ENCODE measurements at places on chromosomes 6 and 20.

GRCh38 chr6:46220352-46221221 lies 49.8 kb upstream of the ENPP5 start:
- DNase-seq = no peak

DNA sequence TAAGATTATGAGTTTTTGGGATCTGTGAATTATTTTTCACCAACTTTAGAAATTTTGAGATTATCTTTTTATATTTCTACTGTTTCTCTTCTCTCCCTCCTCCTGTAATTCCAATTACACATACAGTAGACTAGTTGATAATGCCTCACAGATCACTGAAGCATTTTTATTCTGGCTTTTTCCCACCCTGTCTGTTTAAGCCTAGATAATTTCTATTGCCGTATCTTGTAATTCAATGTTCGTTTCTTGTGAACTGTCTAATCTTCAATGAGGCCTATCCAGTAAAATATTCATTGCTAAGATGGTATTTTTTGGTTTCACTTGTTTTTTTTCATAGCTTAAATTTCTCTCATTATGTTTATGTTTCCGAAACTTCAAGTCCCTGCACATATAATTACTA lies 12.0 kb downstream of the MDN1 start:
- no peak for DNase-seq

- no peak for DNase-seq
Measured at GRCh38 chr6:100479179-100480035, 14.7 kb upstream of the SIM1 start.

DNA sequence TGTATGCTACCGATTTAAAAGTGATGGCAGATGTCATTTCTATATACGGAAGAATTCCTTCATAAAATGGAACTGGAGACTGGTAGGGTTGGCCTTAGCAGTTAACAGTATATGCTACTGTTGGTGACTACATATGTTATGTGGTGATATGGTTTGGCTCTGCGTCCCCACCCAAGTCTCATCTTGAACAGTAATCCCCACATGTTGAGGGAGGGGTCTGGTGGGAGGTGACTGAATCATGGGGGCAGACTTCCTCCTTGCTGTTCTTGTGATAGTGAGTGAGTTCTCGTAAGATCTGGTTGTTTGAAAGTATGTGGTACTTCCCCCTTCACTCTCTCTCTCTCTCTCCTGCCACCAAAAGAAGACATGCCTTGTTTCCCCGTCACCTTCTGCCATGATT lies 29.6 kb downstream of the RGS17 start:
- DNase-seq = no peak

DNA sequence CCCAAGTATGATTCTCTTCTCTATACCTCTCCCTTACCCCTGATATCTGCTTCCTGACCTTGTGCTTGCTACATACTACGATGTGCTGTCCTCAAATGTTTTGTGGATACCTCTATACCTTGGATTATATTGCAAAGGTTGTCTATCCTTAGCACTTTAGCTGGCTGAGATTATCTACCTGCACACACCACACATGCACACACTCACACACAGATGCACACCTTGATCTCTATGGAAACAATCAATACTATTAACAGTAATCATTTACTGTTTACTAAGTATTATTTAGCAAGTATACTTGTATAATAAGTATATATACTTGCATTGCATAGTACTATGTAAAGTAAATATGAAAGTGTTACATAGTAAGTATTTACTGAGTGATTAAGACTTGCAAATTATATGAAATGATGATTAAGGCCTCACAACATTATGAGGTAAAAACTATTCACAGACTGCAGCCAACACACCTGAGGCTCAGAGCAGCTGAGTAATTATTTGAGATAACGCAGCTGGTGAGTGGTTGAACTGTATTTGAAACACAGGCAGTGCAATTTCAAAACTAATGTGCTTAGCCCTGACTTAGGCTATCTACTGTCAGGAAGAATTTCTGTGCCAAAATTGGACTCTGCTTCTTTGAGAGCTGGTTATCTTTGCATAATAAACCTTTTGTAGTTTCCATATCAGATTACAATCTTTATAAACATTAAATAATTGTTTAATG lies 699.9 kb downstream of the FRK start:
- DNase-seq = no peak

GRCh38 chr6:122389704-122390372 lies 9.6 kb upstream of the HSF2 start:
- no peak for DNase-seq

GRCh38 chr20:13424174-13424833 lies 203.2 kb downstream of the ISM1 start:
- DNase-seq = no peak

- no peak for DNase-seq
Measured at GRCh38 chr6:53069427-53069826, 4.2 kb downstream of the FBXO9 start.

- no peak for DNase-seq
Measured at GRCh38 chr6:259901-260508, 32.3 kb upstream of the DUSP22 start.

DNA sequence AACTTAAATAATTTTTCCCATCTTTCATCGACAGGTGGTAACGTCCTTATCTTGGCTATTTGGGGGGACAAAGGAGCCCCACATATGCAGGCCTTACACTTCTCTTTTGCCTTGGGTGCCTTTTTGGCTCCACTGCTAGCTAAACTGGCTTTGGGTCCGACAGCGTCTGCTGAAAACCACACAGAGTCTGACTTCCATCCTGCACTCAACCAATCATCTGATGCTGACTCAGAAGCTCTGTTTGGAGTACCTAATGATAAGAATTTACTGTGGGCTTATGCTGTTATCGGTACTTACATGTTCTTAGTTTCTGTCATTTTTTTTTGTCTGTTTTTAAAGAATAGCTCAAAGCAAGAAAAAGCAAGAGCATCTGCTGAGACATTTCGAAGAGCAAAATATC lies 178.5 kb downstream of the SLC16A10 start:
- DNase-seq = no peak

GRCh38 chr6:169891846-169892245 lies 140.4 kb downstream of the ERMARD start:
- DNase-seq = no peak

DNA sequence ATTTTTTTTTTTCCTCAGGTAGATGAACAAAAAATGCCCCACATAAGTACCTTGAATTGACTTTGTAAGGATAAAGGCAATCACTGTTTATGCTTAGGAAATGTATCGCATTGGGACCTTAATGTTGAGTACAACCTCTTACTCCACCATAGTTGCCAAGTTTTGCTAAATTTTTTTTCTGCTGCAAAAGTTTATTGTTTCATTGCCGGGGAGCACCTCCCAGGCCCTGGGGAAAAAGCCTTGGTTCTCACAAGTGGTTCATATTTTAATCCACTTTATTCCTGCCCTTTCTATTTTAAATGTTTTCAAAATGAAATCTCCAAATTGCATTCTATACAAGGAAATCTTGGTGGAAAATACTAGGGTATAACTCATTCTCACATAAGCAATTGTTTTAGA lies 52.3 kb upstream of the UTRN start:
- no peak for DNase-seq

All from iPS DF 6.9 (cell line).